ENCODE measurements at places on chromosomes 11 and 22.

DNA sequence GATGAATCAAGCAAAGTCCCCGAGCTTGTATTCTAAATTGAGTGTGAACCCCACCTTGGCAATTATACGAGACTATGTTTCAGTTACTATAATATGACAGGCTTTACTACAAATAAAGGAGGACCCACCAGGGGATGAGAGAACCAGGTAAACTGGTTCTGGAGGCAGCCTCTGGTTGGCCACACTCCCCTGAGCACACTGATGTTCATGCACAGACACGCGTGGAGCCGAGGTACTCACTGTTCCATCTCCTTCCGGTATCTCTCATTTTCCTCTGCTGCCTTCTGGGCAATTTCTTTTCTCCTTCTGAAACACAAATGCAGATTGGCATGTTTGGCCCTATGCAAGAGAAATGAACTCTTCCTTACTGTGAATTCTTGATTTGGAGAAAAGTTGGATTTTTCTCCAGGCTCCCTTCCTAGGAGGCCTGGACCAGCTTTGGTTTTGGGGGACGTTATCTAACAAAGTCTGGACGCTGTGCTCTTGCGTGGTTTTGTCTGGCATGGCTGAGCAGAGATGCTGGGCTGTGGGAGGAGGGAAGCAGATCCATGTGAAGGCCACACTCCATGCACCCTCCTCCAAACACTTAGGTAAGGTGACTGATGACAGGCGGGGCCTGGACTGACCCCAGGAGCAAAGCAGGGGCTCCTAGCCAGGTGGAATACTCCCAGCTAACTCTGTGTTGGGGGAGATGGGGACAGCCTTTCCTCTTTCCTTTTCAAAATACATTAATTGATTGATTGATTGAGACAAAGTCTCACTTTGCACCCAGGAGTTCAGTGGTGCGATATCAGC lies 22.9 kb downstream of the USH1C start:
- DNase-seq = no peak

- no peak for DNase-seq
These were observed 37.4 kb downstream of the YAP1 start for GRCh38 chr11:102147632-102148031.

- no peak for DNase-seq
These were observed 42.4 kb downstream of the KCNJ4 start for GRCh38 chr22:38412435-38413084.

- DNase-seq = no peak
These were observed 192.5 kb downstream of the DDX10 start for GRCh38 chr11:108857382-108857781.

- DNase-seq = no peak
These were observed 53.6 kb downstream of the DDX10 start for GRCh38 chr11:108718466-108718865.

GRCh38 chr22:49366437-49366836 lies 461.2 kb downstream of the BRD1 start:
- no peak for DNase-seq

DNA sequence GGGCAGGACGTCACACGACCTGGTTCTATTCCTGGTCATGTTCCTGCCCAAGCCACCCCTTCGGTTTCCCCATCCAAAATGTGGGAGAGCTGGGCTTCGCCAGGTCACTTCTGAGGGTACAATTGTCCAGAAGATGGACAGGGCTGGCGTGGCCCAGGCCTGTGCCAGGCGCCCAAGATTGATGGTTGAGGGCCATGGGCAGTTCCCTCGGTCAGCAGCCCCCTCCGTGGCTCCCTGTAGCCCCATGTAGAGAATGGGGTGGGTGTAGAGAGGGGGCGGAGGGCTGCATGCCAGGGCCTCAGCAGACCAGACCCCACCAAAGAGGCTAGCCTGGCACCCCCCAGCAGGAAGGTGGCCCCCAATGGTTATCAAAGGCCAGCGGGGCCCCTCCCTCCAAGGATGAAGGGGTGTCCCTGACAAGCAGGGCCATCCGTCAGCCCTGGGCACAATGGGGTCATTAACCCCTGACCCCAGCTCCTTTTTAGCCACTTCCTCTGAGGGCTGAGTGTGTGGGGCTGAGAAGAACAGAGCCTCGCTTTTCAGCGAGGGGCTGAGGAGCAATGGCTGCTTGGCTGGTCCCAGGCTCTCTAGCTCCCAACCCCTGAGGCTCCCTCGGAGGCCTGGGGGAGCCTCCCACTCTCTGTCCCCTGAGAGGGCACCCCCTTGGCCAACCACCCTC lies 11.0 kb upstream of the PICK1 start:
- no peak for DNase-seq

GRCh38 chr11:110874437-110875030 lies 162.3 kb upstream of the ARHGAP20 start:
- no peak for DNase-seq

DNA sequence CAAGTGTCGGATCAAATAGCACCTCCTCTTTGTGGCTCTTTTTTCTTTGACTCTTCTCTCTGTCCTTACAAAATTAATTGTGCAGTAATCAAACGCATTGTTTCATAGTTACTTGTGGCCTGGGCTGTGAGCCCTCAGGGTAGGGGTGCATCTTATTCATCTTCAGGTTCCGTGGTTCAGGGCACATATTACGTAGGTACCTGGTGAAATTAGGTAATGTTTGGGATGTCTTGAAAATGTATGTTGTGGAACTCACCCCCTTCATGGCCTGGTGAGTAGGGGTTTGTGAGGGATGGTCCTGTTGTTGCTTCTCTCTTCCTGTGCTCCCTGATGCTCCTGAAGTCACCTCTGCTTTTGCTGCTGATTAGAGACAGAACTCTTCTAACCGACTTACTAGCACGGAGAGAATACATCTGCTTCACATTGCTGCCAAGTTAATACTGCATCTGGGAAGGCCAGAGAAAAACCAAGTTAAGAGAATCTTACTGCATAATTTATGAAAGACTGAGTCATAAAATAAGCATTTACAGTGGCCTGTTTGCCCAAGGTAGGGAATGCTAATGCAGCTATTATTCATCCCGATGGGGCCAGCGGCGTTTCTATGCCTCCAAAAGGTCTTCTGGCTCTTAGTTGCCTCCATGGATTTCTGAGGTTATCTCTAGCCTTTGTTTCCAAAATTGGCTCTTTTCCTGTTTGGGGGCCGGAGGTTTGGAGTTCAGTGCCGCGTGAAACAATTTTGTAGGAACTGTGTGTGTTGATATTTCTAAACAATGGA lies 66.9 kb downstream of the TBC1D22A start:
- DNase-seq = no peak

DNA sequence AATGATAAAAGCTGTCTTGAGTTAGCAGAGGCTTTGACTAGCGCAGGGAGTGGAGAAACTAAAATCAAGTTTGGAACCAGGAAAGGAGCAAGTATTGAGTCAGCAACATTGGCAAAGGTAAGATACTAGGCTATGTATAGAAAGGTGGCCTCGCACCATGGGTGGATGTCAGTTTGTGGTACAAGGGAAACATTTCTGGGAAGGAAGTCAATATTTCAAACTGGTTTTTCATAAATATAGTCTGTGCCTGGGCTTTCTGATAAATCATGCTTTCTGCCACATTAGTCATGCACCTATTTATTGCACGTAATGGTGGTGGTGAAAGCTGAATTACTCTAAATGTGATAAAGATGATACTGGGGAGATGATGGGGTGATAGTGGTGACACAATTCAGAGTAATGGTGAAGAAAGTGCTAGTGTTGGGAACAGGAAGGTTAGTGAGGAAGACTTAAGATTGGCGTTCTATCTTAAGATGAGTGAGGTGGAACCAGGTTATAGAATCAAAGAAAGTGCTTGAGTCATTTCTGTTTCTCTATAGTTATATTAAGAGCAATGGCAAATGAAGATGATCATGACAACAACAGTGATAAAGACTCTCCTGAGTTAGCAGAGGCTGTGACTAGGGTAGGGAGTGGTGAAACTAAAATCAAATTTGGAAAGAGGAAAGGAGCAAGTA lies 729.0 kb downstream of the FAM181B start:
- no peak for DNase-seq

- peak; percentile 90 for DNase-seq
These were observed 31.4 kb downstream of the PISD start for GRCh38 chr22:31630331-31631329.

DNA sequence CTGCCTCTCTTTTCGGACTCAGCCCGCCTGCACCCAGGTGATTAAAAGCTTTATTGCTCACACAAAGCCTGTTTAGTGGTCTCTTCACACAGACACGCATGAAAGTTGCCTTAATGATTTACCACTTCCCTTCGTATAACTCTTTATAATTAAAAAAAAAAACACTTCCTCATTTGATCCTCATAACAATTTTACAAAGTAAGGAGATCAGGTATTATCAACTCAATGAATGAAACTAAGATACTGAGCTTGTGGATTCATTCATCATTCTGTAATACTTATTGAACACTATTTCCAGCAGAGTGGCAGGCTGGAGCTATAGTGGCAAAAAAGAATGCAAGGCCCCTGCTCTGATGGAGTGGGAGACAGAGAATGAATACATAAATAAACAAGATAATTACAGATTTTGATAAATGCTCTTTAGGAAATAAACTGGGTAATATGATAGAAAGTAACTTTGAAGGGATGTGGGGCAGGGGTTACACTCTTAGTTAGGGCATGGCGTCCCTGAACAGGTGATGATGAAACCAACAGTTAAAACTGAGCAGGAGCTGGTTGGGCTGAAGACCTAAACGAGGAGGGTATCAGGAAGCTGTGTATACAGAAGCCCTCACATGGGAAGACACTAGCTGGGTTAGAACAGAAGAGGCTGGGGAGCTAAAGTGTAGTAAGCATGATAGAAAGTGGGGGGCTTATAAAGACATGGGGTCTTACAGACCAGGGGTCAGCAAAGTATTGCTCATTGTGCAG lies 5.4 kb upstream of the CRTAM start:
- no peak for DNase-seq

- DNase-seq = no peak
These were observed 1044.7 kb downstream of the BRD1 start for GRCh38 chr22:48782811-48783511.

DNA sequence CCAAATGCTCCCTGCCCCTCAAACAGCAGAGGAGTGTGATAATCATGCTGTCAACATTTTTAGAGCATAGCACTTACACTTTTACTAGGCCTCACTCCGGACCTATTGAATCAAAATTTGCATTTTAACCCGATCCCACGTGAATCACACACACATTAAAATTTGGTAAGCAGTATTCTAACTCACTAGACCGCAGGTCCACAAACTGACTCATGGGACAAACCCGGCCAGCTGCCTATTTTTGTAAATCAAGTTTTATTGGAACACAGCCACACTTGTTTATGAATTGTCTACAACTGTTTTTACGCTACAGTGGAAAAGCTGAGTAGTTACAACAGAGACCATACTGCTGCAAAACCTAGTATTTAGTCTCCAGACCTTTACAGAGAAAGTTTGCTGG lies 43.3 kb downstream of the SNX19 start:
- no peak for DNase-seq

DNA sequence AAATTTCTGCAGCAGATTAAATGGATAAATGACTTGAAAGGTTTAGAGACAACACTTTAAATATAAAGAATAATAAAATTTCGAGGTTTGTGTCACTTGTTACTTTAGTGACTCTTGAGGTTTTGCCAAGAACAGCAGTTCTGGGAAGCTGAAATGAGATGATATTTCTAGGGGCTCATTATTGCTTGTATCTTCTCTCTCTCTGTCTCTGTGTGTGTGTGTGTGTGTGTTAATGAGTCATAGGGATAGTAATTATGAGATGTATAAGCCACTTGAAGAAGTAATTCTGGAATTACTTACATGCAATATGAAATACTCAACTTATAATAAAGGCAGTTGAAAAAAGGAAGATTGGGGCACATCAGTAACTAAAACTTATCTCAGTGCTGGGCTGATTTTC lies 9.6 kb upstream of the OR10G7 start:
- DNase-seq = no peak

GRCh38 chr11:128195057-128195751 lies 392.2 kb downstream of the ETS1 start:
- peak; percentile 9 for DNase-seq

DNA sequence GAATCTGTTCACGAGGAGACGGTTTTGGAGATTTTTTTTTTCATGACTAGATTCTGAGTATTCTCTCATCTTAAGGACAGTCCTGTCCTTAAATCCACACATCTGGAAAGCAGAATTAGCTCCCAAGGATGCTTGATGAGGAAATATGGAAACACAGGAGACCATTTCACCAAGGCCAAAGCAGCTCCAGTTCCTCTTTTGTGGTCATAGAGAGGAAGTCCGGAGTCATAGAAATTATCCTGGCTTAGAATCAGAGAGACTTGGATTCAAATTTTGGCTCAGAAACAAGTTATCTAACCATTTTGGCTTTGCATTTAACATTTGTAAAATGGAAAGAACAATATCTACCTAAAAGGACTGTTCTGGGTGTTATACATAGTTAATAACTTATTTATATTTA lies 7.3 kb upstream of the TEAD1 start:
- DNase-seq = no peak

DNA sequence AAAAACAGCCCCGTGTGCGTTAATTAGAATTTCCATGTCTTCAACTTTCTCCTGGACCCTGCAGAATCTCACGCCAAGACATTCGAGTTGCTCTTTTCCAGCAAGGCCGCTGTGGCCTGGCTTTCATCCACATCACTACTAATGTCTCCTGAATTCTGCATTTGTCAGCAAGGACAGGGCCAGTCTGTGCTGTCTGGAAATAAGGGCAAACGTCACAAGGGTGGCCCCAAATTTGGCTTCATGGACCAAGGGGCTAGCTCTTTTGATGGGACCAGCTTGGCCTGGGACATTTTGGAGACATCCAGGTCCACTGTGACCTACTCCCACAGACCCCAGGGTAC lies 33.4 kb downstream of the KCNQ1OT1 start:
- no peak for DNase-seq

- DNase-seq = no peak
These were observed 58.4 kb upstream of the GRAMD1B start for GRCh38 chr11:123371506-123372297.

Measured in GM12865 (cell line).